ENCODE measurements at places on chromosomes 7 and 10.

DNA sequence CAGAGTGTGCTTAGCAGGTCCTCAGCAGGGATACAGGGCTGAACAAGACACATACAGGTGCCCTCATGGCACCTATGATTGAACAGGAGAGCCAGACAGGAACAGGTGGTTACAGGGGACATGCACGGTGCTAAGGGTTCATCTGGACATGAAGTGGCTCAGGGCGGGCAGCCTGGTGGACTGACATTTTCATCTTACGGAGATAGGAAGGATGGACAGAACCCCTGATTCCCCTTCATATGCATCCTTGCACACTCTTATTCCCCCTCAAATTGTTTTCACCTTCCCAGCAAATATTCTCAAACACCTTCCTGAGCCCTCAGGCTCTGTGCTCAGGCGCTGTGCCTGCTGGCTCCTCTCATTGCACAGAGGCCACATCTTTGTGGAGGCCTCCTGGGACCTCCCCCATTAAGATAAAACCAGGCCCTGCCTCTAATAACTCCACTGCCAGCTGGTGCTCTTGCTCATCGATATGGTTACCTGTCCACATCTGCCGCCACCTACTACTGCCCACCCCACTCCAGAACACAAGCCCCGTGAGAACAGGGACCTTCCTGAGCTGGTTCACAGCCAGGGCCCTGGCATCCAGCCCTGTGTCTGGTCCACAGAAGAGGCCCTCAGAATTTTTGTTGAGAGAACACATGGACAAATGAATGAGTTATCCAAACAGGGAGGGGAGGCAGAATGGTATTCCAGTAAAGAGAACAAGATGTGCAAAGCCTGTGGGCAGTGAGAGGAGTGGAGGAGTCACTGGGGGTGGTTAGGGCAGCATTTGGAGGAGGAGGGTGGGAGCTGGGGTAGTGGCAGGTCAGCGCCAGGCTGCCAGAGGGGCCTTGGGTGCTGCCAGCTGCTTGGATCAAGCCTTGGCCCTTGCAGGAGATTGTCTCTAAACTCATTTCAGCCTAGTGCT is 68.9 kb upstream of the AQP1 start:
- DNase-seq, result no peak

GRCh38 chr7:149097088-149097487 is 6.6 kb upstream of the ZNF786 start:
- DNase-seq, result no peak

- DNase-seq, result no peak
Observed at GRCh38 chr10:26410356-26410755, 27.8 kb upstream of the APBB1IP start.

DNA sequence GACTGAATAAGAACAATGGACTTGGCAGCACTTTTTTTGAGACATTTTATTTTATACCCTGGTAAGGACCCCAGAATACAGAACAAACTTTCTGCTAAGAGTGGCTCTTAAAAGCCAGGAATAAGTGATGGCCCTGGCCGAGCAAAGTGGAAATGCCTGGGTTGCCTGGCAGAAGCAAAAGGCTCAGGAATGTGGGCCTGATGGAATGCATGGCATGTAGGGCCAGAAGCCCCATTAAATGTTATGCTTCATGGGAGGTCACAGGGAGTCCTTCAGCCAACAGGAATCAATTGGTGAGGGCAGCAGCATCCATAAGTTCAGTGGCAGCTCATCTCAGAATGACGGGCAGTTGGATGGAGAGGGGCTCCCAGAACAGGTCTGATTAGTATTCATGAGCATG is 301.5 kb upstream of the CACNA2D1 start:
- DNase-seq, result peak; percentile 58

- no peak for DNase-seq
Observed at GRCh38 chr7:112176693-112177415, 29.3 kb downstream of the DOCK4 start.

DNA sequence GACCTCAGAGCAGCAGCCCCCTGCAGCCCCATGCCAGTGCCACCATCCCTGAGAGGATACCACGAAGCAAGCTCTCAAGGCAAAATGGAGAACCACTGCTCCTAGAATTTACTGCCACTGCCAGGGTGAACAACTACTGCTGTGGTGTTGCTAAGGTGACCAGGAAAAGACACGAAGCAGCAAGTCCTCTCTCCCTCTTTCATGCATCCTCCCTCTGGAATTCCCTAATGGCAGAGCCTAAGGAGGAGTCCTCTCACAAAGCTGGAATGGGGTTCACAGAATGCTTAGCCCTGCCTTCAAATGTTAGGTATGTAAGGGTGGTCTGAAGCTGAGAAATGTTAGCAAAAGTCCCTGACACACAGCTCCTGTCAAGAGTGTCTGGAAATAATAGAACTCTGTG is 35.8 kb upstream of the NPSR1 start:
- no peak for DNase-seq

DNA sequence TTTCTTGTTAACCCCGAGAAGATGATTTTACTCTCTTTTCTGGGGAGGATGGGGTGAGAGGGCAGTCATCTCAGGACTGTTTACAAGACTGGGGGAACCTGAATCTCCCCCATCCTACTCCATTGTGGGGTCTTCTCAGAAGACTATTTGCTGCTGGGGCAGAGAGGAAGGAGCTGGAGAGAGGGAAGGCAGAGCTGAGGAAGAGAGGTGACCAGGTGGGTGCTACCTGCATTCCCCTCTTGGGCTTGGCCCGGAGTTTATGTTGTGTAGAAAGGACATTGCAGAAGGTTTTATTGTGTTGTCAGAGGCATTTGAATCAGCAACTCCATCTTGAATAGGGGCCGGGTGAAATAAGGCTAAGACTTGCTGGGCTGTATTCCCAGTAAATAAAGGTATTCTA is 247.1 kb upstream of the GALNT17 start:
- DNase-seq, result no peak

DNA sequence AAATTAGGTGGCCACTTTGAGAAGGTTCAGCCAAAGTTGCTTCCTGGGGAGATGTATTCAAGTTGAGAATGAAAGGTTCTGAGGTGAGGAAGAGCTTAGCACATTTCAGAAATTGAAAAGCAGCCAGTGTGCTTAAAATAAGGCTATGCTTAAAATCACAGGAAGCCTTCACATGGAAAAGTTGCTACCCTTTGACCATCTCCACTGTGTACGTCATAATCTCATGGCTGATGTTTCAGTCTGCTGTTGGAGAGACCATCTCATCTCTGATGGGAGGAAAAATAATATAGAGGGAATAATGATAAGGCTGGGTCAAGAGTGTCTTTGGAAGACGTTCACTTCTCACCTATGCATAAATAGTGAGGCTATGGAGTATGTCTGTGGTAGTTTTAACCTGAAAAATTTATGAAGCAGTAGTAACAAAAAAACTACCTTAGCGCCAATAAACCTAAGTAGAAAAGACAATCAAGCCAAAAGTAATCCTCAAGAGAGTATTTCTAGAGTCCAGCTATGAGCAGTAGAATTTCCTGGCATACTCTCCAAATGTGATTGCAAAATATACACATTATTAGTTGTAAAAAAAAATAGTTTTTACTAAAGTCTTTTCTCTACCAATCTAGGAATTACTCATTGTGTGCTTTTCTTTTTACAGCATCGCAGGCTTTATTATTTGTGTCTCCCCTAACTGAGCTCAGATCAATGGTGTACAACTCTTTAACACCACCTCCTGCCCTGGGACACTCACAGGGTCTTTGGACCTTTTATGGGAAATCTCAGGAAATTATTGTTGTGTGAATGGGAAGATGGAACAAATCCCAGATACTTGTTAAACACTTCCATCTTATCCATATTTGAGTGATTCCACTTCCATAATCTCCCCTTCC is 435.2 kb upstream of the LRGUK start:
- DNase-seq, result no peak

DNA sequence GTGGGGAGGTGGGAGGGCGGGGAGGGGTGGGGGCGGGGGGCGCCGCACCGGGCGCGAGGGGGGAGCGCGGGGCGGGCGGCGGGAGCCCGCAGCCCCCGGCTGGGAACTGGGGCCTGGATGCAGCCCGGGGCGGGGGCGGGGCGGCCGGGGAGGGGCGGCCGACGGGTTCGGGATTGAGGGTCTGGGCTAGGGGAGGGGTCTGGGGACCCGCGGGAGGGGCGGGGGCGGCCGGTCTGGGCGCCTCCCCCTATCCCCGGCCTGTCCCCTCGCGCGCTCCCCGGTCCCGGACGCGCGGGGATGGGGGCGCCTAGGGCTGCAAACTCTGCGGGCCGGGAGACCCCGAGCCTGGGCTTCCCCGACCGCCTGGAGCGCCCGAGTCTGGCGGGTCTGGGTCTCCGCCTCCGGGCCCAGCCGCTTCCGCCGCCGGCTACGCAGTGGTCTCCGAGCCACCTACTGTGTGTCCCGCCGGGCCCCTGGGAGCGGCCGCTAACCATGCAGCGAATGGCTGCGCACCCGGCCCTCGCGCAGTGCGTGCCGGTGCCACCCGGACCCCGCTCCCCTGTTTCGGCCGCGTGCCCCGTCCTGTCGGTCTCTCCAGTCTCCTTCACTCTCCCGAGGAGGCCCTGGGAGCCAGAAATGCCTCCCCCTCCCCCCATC is 375 bp upstream of the FGF8 start:
- no peak for DNase-seq

DNA sequence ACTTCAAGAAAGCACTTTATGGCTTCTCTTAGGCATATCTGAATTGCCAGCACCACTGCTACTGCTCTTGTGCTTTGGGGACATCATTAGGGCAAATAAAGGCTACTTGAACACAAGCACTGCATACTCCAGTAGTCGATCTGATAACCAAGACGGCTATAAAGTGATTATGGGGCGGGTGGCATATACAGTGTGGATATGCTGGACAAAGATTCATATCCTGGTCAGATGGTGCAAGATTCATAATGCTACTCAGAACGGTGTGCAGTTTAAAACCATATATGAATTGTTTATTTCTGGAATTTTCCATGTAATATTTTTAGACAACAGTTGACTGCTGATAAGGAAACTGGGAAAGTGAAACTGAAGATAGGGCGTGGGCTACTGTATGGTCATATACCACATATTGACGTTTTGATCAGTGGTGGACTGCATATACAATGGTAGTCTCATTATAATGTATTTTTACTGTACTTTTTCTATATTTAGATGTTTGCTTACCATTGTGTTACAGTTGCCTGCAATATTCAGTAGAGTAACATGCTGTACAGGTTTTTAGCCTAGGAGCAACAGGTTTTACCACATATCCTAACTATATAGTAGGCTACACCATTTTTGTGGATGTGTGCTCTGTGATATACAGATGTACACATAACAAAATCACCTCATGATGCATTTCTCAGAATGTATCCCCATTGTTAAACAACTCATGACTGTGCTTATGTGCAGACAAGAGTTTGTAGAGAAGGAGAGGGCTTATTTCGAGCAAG is 15.2 kb downstream of the ANLN start:
- DNase-seq, result no peak

- DNase-seq, result no peak
Observed at GRCh38 chr10:69495666-69496065, 44.4 kb downstream of the TSPAN15 start.

DNA sequence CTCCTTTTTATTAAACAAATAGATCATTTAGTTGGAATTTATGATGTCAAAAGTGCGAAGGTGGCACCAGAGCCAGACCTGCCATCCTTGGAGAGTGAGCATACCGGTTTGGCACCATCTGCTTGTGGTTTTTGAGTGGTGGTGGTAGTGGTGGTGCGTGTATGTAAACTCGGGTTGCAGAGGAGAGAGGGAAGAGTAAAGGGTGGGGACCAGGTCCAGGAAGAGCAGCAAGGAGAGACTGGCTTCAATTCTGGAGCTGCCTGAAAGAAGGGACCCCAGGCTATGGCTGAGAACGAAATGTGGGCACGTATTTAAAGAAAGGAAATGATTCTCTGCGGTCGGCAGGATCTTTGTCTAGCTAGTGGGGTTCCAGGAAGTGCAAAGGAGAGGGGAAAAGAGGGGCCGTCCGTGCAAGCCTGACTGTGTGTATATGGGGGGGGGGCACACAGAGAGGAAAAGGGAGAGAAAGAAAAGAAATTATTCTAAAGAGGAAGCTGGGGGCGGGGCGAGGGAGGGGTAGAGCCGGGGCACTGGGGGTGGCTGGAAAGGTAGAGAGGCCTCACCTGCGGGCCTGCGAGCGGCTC is 448 bp upstream of the GOLGA7B start:
- no peak for DNase-seq

DNA sequence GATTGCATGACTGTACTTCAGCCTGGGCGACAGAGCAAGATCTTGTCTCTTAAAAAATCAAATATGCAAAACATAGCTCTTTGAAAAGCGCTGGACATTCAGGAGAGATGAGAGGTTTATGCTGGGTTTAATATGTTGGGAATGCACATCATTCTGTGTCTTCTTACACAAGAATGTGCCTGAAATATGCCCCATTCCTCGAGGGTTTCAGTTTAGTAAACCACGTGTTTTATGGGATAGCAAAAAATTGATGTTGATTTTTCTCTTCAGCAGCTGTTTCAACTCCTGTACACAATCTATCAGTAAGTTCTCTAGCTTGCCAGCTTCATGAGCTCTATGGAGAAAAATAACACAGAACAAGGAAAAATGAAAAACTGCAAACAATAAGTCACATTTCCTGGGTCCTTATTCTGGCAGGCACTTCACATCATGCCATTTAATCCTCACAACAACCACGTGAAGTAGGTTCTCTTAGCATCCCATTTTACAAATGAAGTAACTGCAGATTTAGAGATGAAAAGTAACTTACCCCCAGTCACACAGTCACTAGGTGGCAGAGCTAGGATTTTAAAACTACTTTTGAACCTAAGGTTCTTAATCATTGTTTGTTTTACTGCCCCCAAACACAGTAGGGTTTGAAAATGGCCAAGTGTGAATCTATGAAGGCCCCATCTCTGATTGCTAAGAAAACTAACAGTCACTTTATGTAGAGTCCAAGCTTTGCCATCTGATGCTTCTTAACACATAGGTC is 423.6 kb downstream of the PHTF2 start:
- no peak for DNase-seq

- peak; percentile 37 for DNase-seq
Observed at GRCh38 chr10:8312781-8313180, 258.3 kb downstream of the GATA3 start.

DNA sequence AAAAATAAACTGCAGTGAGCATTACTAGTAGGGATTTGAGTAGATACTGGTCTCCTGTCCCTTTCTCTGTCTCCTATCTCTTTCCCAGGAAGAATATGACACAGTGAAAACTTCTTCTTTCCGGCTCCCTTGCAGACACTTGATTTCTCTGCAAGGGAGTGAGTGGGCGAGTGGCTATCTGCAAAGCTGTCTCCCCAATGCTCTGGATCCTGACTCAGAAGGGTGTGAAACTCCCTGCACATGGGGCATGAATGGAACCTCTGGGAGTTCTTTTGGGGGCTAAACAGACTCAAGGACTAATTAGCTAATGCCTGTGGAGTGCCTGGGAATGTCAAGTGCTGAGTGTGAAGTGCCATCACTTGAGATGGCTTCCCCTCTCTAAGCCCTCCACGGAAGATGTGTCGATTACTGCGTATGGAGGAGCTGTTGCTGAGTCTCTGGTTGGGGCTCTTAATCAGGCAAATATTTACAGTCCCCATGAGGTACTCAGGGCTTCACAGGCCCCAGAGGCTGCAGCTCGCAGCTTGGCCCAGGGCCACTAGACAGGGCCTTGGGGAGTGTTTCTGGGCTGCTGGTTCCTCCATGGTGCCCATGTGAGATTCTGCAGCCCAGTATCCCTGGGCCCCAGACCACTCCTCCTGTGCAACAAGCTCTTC is 139.8 kb downstream of the RPS24 start:
- DNase-seq, result no peak

- peak; percentile 36 for DNase-seq
Observed at GRCh38 chr10:67837541-67838314, at the start of gene DNAJC12. Gene DNAJC12, minus strand, starts transcription at chr10:67838188. Its CDS starts 177 bp downstream, at chr10:67838011.

GRCh38 chr10:29130190-29130673 is 158.6 kb upstream of the LYZL1 start:
- DNase-seq, result peak; percentile 36

All from urothelium cell line (cell line).